ENCODE measurements at places on chromosomes 3 and 15. TPM values are rescaled to one million over a fixed set of nuclear protein-coding genes. Genes with fewer than 3 reads are reported as not detected.

GOLGA6L4 gene
- 2.5 TPM for total RNA-seq

- DNase-seq = no peak
Measured at GRCh38 chr15:66452420-66452819, 45.1 kb downstream of the SNAPC5 start.

- no peak for DNase-seq
Measured at GRCh38 chr3:47899495-47900108, 96.7 kb downstream of the DHX30 start.

- no peak for DNase-seq
Measured at GRCh38 chr3:45123030-45123429, 23.1 kb downstream of the CDCP1 start.

GRCh38 chr3:72169120-72169519 lies 384.2 kb upstream of the PROK2 start:
- DNase-seq = no peak

DNA sequence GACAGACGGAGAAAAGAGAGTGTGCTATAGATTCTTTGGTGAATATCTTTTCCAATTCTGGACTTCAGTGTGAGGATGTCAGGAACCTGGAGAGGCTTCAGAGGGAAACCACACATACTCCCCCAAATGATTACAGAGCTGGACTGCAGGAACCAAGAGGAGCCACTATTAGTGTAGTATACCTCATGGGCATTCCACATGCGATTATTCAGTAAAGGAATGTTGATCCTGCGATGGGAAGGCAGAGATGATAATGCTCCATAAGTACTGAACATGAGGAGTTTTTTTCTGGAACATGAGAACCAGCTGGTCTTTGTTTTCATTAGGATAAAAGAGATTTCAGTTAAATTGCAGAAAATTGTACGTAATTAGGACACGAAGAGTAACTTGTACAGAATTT lies 18.7 kb downstream of the STARD9 start:
- DNase-seq = no peak

GRCh38 chr15:79310612-79310984 lies 314 bp upstream of the TMED3 start:
- no peak for DNase-seq

- no peak for DNase-seq
Measured at GRCh38 chr3:61665987-61666386, 104.6 kb downstream of the PTPRG start.

RASA2 gene
- 7.1 TPM for total RNA-seq

- DNase-seq = no peak
Measured at GRCh38 chr3:78879295-78879860, 888.4 kb downstream of the ROBO1 start.

DNA sequence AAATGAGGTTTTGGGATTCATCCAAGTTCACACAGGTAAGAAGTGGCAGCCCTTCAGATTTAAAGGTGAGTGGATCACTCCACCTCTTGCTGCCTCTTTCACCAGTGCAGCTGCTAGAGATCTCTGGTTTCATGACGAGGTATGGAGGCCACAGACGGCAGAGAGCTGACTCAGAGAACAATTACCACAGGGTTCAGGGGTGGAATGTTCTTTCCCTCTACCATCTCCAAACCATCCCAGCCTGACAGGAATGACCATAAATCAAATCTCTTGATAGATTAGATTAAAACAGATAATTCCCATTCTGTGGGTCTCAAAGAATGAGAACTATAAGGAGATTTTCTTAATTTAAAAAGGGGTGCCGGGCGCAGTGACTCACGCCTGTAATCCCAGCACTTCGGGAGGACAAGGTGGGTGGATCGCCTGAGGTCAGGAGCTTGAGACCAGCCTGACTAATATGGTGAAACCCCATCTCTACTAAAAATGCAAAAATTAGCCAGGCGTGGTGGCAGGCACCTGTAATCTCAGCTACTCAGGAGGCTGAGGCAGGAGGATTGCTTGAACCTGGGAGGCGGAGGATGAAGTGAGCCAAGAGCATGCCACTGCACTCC lies 174.2 kb upstream of the ATP11B start:
- no peak for DNase-seq

GRCh38 chr3:129424185-129424841 lies 4.1 kb downstream of the EFCAB12 start:
- peak; percentile 7 for DNase-seq

DNA sequence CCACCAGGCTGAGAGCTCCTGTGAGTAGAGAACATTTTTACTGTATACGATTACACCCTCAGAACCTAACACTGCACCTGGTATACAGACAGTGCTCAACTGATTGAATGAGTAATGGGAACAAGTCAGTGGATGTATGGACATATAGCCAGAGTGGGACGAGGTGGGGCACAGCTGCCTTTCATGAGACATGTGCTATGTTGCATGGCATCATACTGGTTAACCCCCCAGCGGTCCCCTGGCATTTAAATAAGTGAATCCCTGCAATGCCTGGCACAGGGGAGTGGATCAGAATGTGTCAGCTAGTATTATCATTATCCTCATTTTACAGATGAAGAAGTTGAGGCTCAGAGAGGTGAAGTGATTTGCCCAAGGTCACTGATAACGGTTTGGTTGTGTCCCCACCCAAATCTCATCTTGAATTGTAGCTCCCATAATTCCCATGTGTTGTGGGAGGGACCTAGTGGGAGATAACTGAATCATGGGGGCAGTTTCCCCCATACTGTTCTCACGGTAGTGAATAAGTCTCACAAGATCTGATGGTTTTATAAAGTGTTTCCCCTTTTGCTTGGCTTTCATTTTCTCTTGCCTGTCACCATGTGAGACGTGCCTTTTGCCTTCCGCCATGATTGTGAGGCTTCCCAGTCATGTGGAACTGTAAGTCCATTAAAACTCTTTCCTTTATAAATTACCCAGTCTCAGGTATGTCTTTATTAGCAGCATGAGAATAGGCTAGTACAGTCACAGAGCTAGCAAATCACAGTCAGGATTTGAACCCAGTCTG lies 56.0 kb upstream of the ATP2B2 start:
- no peak for DNase-seq

DNA sequence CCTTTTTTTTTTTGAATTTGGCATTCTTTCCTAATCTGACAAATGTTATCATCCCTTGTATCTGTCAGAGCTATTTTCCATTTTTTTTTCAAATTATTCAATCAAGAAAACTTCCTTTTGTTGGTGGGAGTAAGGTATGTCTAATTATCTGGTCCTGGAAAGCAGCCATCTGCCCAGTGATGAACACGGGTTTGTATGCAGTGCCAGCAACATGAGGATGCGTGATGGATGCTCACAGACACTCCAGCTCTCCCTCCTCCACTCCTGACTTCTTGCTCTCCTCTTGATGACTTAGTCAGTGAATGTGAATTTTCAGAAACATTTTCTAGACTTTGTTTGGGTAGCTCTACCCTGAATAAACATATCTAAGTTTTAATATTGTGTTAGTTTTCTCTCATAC lies 79.2 kb downstream of the IL1RAP start:
- DNase-seq = no peak

DNA sequence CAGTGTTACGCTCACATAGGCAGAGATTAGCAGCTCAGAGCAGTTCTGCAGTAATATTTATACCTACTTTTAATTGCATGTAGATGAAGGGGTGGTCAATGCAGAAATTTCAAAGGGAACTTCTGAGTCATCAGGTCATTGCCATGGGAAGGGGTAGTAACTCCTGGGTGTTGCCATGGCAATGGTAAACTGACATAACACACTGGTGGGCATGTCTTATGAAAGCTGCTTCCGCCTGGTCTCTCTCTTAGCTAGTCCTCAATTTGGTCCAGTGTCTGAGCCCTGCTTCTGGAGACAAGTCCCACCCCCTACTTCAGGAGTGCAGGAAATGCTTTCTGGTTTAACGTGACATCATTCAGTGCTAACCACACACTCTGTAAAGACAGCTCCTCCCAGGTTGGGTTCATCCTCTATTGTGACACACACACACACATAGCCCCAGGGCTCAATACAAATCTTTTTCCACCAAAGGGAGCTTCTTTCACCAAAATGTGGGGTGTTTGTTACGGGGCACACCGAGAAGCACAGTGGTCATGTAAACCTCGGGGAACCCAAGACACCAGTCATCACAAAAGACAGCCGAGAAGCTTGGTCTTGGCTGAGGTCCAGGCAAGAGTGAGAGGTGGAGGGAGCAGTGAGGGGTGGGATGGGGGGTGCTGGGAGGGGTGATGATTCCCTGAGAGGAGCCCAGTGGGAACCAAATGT lies 74.5 kb downstream of the TLE3 start:
- peak; percentile 72 for DNase-seq

MORC1 gene
- total RNA-seq = not detected

DNA sequence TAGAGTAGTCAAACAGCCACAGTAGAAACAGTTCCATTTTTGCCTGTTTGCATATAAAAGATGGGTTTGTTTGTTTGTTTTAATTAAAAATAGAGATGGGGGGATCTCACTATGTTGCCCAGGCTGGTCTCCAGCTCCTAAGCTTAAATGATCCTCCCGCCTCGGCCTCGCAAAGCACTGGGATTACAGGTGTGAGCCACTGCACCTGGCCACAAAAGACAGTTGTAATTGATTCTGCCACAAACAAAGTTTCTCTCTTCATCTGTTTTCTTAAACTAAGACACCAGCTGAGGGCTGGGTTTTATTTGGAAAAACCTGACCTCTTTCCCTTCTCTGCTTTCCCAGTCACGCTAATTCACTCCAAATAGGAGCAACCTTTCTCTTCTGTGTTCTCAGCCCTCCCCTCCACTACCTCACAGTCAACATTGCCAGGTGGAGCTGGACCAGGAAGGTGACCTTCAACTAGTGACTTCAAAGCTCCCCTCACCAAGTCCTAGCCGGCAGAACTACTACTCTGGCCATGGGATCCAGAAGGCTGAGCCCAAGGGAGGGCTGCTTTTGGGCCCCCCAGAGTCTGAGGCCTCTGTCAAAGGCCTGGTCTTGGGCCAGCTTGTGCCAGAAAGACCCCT lies 1.5 kb upstream of the IDH2 start:
- DNase-seq = peak; percentile 63

DNA sequence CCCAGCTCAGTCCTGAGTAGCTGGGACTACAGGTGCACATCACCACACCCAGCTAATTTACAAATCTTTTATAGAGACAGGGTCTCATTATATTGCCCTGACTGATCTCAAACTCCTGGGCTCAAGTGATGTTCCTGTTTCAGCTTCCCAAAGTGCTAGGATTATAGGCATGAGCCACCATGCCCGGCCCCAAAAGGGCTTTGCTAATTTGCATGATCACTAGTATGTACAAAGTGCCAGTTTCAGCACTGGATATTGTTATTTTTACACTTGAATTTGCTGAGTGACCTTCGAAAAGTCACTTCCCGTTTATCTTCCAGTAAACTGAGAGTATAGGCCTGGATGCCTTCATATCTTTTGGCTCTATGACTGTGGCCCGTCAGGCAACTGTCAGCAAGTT lies 12.2 kb downstream of the CLN6 start:
- DNase-seq = peak; percentile 27

TMCO5A gene
- not detected for total RNA-seq

- DNase-seq = no peak
Measured at GRCh38 chr3:122893282-122893681, 98.4 kb downstream of the SLC49A4 start.

GRAMD1C gene
- total RNA-seq = 0.70 TPM

DNA sequence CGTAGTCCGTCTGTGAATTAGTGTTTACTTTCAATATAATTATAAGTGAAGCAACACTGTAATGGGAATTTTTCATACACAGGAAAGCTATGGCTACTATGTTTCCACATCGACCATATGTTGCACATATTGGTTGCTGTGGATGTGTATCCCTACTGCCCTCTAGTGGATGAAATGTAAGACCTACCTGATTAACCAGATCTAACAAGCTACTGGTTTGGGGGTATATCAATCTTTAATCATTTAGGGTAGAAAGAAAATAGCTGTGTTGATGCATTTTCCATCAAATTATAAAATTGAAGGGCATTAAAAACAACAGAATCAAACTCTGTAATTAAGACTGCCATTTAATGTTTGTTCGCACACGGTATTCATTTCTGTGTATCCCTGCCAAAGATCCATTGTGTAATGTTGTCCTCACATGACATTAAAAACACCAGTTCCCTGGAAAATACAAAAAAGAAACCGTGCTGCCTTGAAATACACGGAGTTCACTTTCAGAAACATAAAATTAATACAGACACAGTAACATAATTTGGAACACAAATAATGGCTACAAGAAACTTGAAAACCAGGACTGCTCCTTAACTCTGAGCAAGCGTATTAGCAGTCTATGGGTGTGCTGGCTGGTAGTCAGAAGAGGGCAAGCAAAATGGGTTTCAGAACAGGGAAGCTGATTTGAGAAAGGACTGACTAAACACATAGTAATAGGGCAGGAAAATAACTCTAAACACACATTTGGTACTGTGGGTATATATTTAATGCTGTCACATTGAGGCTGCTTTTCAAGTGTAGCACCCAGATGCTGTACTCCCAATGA lies 125.1 kb downstream of the TIGIT start:
- DNase-seq = no peak

Data from cardiac septum (tissue), 1 donor.